ENCODE measurements at places on chromosomes 12 and 14.

DNA sequence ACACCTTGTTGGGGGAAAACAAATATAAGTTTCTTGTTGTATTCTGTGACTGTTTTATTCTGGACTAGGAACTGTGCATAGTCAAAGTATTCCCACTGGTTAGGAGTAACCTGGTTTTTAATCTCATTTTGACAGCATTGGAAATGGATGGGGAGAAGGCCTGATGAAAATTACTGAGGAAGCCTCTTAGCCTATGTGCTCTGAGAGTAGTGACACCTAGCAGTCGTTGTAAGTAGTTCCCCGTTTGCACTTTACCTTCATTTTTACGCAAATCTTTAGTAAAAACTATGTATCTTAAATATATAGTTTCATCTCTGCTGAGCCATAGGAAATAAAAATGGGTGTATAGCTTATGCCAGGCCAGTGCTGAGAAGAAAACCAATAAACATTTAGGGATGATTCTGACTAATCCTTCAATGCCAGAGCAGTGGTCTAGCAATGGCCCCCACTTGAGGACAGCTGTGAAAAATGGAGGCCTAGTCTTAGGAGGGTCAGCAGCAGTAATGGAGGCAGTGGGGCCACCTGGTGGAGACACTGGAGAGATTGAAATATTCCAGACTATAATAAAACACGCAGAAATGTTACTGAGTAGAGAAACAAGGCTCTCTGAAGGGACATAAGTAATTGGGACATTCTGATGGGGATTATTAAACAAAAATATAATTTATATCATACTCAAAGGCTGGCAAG, 133.2 kb upstream of the NOVA1 start:
- DNase-seq = no peak

- no peak for DNase-seq
These were observed 31.4 kb downstream of the MVK start for GRCh38 chr12:109605016-109605415.

DNA sequence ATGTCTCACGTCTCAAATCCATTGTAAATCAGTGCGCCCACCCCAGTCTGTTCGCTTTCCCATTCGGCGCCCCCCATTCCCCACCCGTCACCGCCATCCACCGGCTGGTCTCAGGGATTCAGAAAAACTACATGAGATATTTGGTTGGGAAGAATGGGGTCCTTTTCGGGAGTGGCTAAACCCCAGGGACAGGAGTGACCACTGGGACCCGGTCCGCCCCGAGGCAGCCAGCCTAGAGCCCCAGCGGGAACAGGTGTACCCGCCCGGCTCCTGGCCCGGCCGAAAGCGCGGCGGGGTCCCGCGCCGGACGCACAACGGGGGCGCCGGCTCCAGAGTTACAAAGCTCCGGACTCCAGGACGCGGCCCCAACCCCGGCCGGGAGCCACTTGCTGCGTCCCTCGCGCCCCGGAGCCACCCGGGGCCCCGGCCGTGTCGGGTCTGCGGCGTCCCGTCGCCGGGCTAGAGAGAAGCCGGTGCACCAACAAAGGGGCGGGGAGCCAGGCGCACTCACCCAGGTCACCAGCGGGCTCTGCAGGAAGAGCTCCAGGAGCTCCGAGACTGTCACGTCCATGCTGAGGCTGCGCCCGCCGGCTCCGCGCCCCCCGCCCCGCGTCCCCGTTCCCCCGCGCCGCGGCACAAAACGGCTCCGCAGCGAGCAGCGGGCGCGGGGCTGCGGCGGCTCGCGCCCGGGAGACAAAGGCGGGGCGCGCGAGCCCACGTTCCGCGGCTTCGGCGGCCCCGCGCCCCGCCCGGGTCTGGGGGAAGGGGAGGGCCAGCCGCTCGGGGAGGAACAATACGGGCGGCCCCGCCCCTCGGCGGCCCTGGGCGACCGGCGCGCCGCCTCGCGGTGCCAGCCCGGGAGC, at the start of gene CCDC88C:
TSS of gene CCDC88C (minus strand) at position 701 of the 863 bp plus-strand sequence. CDS start at position 571, 130 bp downstream.
- peak; percentile 75 for DNase-seq

DNA sequence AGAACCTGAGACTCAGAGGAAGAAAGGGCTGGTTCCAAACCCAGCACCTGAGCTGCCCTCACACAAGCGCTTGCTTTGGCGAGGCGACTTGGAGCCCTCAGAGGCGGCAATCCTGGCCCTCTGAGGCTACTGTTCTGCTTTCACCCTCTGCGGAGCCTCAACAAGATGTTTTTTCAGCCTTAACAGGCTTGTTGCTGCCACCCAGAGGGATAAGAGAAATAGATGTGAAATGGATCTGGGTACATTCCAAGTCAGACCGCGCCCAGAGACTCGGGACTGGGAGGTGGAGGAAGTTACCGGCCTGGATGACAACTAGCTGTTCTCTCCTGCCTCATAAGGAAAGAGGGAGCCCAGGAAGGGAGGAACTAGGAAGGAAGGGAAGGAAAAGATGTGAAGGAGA, 89.6 kb downstream of the TTC7B start:
- no peak for DNase-seq

GRCh38 chr12:109544955-109545531, 28.3 kb downstream of the MMAB start:
- no peak for DNase-seq

GRCh38 chr12:68370006-68370590, 37.9 kb upstream of the MDM1 start:
- no peak for DNase-seq

- no peak for DNase-seq
These were observed 465.2 kb downstream of the VRK1 start for GRCh38 chr14:97262336-97262735.

DNA sequence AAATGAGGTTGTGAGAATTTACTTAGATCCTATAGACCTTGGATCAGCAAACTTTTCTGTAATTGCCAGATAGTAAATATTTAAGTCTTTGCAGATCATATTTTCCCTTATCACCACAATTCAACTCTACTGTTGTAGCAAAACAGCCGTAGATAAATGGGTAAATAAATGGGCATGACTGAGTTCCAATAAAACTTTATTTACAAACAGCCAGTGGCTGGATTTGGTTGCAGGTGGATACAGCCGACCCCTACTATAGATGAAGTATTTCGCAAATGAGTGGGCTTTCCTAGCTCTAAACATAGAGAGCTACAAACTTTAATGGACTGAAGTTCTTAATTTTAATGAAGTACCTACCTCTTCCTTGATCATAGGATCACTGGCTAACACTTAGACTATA, 100.7 kb downstream of the GPATCH2L start:
- DNase-seq = no peak

DNA sequence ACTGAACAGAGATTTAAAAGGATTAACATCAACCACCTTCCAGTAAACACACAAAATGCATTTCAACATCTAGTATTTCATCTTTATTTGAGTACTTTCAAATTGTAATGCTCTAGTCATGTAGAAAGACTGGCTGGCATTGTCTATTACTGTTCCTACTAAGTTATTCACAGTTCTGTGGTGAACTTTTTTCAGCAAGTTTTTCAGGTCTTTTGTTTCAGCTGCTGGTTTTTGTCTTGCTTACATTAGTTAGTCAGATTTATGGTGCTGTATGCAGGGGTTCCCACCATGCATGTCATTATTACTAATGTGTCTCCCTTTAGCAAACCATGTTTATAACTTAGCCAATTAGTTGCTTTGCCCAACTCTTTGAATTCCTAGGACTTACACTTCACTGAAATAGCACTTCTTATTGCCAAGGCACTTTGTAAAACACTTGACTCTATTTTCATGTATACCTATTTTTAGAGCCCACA, 253.4 kb upstream of the KITLG start:
- DNase-seq = no peak

GRCh38 chr14:104445086-104445485, 134.5 kb upstream of the C14orf180 start:
- DNase-seq = no peak

All from right forelimb (tissue), 1 donor.